ENCODE measurements at places on chromosomes 1 and 21.

GRCh38 chr1:109776911-109777310 lies 13.2 kb upstream of the EPS8L3 start:
- DNase-seq = peak; percentile 63

GRCh38 chr1:220873868-220874655 lies 5.2 kb upstream of the HLX start:
- DNase-seq = no peak

DNA sequence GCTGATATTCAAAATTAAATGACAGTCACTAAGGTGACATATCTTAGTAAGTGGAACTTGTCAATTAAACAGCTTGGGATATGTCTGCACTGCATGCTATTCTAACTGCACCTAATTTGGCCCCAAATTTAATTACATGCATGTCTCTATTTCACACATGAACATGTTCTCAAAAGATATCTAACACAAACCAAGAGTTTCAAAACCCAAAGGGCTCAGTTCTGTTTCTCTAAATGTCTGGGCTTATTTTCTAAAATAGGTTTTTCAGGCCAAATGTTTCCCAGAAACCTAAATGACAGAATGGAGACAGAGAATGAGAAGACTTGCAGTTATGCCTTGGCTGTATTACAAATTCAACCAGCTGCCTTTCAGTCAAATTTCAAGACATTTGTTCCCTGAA lies 11.3 kb downstream of the RAB29 start:
- no peak for DNase-seq

- no peak for DNase-seq
Observed at GRCh38 chr21:29017639-29018237, 1.4 kb downstream of the RWDD2B start.

GRCh38 chr21:25329227-25329825 lies 278.0 kb downstream of the MRPL39 start:
- no peak for DNase-seq

DNA sequence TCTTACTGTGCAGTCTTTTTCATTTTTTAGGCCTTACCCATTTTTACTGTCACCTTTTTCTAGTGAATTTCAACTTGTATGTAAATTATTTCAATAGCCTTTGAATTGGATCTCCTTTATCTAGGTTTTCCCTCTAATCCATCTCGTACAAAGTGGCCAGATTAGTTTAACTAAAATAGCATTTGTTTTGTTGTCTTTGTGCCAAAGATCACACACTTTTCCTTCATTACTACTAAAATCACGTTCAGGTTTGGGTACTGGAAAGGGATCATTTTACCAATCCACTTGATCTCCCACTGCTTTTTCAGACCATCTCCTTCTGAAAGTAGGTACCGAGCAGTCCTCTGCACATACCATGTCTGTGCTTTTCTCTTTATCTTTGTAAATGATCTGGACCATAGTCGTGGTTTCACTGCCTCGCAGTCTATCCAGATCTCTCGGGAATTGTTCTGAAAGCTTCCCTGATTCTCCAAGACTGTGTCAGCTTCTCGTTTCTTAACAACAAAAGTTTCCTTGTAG lies 20.1 kb downstream of the KDM1A start:
- DNase-seq = no peak

DNA sequence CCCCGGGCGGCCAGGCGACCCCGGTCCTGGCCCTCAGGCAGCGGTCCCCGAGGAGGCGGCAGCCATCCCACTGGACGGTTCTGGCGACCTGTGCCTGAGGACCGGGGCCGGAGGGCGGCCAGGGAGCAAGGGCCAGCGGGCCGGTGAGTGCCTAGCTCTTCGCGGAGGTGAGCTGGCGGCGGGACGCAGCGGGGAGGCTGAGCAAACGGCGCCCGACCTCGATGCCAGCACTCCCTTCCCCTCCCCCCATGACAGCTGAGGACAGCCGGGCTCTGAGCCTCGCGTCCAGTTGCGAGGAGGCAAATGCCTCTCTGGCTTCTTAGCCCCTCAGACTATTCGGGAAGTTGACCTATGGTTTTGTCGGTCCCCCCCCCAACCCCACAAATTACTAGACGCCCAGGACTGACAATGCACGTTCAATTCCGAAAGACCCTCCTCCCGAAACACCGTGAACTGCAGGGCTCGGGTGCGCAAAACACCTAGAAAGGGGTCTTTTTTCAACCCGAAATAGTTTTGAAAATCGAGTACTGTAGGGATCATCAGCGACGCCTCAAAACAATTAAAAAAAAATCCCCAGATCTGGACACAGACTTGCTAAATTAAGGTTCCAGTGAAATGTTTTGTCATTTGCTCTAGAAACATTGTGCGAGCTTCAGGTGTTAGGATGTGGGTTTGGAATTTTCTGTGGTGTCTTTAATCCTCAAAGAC lies 8.3 kb downstream of the CDKN2C start:
- no peak for DNase-seq

DNA sequence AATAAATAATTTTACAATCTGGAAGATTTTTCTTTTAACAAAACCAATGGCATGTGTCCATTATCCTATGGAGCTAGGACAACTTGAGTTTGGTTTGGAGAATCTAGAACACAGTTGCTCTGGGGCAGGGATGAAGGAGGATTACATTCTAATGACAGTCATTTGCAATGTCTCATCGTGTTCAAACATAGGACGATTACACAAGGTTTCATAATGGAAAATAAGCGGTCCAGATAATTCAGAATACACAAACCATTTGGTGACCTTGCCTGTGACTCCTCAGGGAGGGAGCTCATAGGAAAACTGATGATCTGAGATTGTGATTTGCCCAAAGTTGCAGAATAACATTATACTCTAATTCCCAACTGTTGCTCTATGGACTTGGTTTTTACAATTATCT lies 27.6 kb upstream of the RGL1 start:
- no peak for DNase-seq

DNA sequence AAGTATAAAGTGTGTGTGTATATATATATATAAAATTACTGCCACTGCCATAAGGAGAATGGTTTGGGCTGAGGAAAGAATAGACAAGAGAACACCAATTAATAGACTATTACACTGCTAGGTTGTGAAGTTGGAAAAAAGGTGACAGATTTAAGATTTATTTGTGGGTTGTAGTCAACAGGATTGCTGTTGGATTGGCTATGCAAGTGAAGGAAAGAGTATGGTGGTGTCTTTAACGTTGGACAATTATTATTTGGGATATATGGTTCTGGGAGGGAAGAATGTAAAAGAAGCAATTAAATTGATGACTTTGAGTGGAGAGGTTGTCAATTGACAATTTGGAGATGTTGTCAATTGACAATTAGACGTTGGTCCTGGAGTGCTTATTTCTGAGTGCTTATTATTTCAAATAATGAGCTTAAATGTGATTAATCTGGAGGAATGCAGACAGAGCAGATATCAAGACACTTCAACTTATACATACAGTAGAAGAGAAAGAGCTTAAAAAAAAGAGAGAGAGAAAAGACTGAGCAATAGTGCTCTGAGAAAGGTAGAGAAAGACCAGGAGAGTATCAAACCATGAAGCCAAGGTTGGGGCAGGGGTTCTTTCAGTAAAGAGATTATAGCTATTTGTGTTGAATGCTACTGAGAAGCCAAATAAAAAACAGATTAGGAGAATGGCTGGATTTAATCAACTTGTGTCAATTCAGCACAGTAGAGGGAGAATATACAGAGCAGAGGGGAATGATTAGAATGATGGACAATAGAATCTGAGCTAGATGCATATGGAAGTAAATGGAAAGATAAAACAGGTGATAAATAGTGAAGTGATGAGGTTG lies 9.7 kb downstream of the PTGS2 start:
- DNase-seq = no peak

DNA sequence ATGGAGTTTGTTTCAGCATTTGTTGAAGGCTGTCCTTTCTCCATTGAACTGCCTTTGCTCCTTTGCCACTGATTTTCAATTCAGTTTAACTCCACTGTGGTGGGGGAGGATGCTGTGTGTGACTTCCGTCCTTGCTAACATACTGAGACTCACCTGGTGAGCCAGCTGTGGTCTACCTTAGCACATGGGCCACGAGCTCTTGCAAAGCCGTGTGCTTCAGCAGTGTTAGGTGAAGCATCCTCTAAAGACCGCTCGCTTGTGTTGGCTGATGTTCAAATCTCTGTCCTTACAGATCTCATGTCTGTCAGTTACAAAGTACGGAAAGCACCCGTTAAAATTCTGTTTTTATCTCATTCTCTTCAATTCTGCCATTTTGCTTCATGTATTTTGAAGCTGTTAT lies 3.6 kb upstream of the SPATC1L start:
- no peak for DNase-seq

- no peak for DNase-seq
Observed at GRCh38 chr1:25579292-25580252, 36.2 kb downstream of the LDLRAP1 start.

DNA sequence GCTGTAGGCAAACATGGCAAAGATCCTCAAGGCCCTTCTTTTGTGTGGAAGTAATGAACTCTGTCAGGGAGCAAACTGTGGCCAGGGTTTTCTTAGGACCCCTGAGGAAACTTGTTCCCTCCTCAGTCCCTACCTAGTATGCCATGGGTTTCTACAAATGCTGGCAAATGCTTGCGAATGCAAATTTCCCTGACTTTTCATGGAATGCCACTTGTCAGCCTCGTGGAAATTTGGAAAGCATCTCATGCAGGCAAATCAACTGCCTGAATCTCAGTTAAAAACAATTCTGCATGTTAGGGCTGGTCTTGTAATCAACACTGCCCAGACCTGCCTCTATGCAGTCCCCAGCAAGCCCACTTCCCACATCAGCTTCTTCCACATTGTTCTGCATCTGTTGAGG lies 334.9 kb upstream of the AJAP1 start:
- no peak for DNase-seq

DNA sequence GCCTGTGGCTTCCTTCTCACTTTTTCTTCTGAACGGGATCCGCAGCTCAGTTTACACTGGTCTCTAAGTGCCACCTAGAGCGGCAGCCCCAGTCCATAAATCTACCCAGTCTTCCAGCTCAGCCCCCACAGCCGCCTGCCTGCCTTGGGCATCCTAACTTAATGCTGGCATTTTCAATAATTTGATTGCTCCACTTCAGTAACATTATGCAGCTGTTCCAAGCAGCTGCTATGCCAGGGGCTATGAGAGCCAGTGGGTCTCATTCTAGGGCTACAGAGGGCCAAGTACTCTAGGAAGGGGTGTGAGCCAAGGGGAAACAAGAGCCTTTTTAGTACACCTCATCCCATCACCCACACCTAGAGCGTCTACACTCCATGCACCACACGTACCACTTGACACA lies 48.4 kb upstream of the COA6 start:
- no peak for DNase-seq

DNA sequence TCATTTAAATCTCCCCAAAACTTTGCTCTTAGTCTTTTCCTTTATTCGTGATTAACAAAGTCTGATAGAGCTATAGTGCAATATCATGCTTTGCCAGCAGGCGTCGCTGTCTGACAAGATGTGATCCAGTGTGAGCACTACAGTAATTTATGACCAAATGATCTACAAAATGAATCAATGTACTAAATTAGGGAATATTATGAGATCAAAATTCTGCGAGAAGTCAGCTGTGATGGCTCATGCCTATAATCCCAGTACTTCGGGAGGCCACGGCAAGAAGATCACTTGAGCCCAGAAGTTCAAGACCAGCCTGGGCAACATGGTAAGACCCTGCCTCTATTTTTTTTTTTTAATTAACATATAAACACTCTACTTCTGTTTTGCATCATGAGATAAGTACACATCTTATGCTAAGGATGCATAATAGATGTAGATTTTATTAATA lies 3.6 kb upstream of the SPSB1 start:
- DNase-seq = peak; percentile 53

- DNase-seq = no peak
Observed at GRCh38 chr1:9723926-9724325, 72.4 kb downstream of the PIK3CD start.

- no peak for DNase-seq
Observed at GRCh38 chr1:9601942-9602793, 13.5 kb downstream of the TMEM201 start.

GRCh38 chr1:47761974-47762373 lies 235.2 kb downstream of the TRABD2B start:
- DNase-seq = no peak

- DNase-seq = no peak
Observed at GRCh38 chr1:191206513-191207207, 729.0 kb upstream of the BRINP3 start.

DNA sequence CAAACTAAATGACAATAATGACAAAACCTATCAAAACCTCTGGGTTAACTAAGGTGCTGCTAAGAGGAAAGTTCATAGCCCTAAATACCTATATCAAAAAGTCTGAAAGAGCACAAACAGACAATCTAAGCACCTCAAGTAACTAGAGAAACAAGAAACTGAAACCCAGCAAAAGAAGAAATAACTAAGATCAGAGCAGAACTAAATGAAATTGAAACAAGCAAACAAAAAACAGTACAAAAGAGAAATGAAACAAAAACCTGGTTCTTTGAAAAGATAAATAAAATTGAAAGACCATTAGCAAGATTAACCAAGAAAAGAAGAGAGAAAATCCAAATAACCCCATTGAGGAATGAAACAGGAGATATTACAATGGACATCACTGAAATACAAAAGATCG lies 44.8 kb upstream of the KIAA0040 start:
- no peak for DNase-seq

DNA sequence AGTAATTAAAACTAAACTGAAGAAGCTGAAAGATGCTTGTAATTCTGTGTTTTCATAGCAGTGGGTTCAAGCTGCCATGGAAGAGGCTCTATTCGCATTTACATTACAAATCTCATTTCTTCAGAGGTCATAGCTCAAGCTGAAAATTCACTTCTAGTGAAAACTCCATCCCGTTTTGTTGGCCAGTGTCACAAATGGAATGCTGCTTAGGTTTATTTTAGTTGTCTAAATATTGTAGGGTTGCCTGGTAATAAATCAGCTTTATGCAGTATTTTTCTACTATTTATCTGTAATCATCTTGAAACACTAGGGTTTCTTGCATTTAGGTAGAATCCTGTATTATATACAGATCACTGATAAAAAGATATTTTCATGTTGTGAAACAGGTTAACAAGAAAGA lies 240.6 kb downstream of the PTBP2 start:
- no peak for DNase-seq

DNA sequence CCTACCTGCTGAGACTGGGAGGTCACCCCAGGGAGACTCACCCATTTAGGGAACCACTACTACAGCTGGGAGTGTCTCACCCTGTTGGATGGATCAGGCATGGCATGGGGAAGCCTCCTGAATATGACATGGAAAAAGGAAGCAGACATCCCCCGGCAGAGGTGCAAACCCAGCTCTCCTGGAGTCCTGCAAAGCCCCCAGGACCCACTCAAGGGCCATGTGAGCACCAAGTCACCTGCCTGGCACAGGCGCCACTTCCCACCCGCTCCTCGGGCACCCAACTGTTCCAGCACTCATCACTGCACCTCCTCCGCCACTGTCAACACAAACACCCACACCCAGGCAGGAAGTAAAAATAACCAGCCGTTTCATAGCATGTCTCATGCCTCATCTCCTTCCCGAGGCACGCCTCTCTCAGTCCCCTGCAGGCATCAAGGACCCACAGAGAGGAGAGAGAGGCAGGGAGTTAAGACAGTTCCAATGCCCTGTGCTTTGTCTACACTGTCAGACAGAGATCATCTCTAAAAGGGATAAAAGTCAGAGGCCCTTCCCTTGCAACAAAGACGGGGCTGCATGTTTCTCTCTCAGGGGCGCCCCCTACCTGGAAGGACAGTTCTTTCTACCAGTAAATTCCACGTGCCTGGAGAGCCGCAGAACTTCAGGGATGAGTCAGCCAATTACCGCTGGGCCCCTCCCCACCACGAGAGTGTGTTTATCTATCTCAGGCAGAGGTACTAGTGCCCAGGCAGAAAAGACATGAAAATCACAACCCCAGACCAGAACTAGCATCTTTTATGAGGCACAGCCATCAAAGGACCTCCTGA lies 150.1 kb upstream of the SOD1 start:
- peak; percentile 67 for DNase-seq

GRCh38 chr1:12276225-12276624 lies 46.4 kb downstream of the VPS13D start:
- no peak for DNase-seq
